ENCODE measurements at places on chromosomes 7 and 10. TPM values are rescaled to one million over a fixed set of nuclear protein-coding genes. Genes with fewer than 3 reads are reported as not detected.

Gene CALHM2
- total RNA-seq, result 46.3 TPM

Gene PALD1
- 7.8 TPM for total RNA-seq

Gene ZWINT
- 1.6 TPM for total RNA-seq

Gene AGAP9
- total RNA-seq, result 22.8 TPM

Gene FAM25A
- not detected for total RNA-seq

Gene PNLIPRP3
- total RNA-seq, result not detected

Gene TUBB8
- total RNA-seq, result not detected

Gene TM9SF3
- 130 TPM for total RNA-seq

Gene MYOF
- 76.2 TPM for total RNA-seq

Gene CDNF
- 3.5 TPM for total RNA-seq

Gene FBXL13
- 2.5 TPM for total RNA-seq

Gene LRRC4
- total RNA-seq, result 14.7 TPM

Gene STEAP1
- total RNA-seq, result 17.1 TPM

Gene PRKCQ
- 0.94 TPM for total RNA-seq

Gene EZH2
- total RNA-seq, result 4.4 TPM

- DNase-seq, result peak; percentile 57
Observed at GRCh38 chr7:921581-922333, 32.7 kb downstream of the ADAP1 start.

DNA sequence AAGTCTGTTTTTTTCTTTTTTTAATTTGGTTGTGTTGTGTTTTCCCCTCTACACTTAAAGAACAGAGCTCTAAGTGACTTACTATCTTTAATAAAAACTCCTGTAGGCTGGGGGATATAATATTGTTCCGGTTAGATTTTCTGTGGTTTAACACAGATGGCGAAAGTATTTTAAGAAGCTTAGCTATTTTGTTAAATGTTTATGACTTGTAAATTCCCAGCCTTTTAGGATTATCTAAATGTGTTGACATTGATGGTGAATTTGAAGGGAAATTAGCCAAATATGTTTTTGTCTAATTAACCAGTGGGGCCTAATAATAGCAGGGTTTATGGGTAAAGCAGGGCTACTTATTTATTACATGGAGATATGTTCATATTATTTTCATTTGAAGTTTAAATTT lies 538.5 kb downstream of the INHBA start:
- DNase-seq, result no peak

GRCh38 chr10:79563426-79563825 lies 3.2 kb upstream of the SFTPA2 start:
- DNase-seq, result no peak

DNA sequence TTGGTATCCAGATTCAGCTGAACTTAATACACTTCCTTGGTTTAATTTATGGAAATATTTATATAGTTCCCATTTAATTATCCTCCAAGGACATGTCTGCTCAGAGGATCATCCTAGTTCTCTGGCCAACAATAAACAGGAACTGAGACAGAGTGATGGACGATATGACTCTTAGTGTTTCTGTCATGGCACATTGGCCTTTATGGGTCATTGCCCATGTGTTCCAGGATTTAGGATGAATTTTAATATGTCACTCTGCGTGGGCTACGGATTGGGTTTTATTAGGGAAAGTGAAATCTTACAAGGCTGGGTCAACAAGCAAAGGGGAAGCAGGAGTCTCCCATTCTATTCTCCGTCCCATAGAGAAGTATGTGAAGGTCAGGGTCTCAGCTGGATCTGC lies 18.8 kb upstream of the TNPO3 start:
- no peak for DNase-seq

GRCh38 chr10:1736144-1736971 lies 967 bp downstream of the ADARB2 start:
- DNase-seq, result no peak

DNA sequence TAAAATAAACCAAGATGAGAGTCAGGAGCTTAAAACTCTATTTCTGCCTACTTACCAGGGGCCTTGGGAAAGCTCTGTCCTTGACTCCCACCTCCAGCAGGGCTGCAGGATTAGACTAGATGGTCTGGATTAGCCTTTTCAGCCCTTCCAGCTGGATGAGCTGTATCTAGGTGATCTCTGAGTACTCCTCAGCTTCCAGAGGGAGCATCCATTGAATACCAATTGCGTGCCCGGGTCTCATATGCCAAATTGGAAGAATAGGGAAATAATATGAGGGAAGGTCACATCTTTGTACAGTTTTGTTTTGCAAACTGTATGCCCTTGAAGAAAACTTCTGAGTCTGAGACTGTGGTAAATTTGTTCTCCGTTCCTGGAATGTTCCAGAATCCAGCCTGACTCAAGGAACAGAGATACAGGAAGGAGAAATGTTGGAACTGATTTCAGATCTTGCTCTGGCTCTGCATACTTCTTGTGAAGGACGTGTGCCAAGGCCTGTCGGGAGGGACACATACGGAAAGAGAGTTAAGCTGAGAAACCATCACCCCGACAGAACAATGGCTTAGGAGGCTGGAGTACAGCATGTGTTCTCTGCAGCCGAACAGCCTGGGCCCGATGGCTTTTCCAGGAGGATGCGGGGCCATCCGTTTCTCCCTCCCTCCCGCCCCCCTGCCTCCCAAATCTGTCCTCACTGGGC lies 44.9 kb downstream of the MINDY4 start:
- no peak for DNase-seq

GRCh38 chr7:122140918-122141317 lies 3.1 kb downstream of the AASS start:
- DNase-seq, result no peak

GRCh38 chr10:77877441-77878344 lies 48.9 kb downstream of the DLG5 start:
- DNase-seq, result no peak

GRCh38 chr10:31615129-31615528 lies 296.1 kb downstream of the ZEB1 start:
- no peak for DNase-seq

DNA sequence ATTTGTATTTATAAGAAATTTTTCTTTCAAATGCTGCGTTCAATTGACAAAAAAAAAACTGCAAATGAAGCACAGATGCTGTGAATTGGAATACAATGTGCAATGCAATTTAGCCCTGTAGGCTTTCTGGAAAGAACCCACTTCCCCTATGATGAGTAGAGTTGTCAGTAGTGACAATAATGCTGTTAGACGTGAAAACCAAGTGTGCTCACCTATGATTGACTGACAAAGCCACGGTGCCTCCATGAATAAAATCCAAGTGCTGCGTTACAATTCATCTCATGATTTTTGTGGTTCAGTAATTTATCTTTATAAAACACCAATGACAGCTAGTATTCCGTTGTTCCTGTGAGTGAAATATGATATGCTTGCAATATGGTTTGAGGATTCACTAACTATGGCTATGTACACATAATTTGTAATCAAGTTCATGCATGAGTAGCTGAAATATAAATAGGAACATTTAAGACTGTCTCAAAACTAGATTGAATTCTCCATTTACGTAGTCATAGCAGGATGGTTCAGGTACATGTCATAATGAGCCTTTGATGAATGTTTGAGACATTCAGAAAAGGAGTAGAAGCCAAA lies 1160.3 kb downstream of the CNTNAP2 start:
- no peak for DNase-seq

GRCh38 chr10:119509909-119510451 lies 32.5 kb downstream of the RGS10 start:
- DNase-seq, result no peak

Data from sciatic nerve (tissue), 2 donors.